ENCODE measurements at places on chromosomes 1 and 21. TPM values are rescaled to one million over a fixed set of nuclear protein-coding genes. Genes with fewer than 3 reads are reported as not detected.

- DNase-seq, result no peak
Observed at GRCh38 chr1:79745929-79746328, 739.4 kb upstream of the ADGRL4 start.

DNA sequence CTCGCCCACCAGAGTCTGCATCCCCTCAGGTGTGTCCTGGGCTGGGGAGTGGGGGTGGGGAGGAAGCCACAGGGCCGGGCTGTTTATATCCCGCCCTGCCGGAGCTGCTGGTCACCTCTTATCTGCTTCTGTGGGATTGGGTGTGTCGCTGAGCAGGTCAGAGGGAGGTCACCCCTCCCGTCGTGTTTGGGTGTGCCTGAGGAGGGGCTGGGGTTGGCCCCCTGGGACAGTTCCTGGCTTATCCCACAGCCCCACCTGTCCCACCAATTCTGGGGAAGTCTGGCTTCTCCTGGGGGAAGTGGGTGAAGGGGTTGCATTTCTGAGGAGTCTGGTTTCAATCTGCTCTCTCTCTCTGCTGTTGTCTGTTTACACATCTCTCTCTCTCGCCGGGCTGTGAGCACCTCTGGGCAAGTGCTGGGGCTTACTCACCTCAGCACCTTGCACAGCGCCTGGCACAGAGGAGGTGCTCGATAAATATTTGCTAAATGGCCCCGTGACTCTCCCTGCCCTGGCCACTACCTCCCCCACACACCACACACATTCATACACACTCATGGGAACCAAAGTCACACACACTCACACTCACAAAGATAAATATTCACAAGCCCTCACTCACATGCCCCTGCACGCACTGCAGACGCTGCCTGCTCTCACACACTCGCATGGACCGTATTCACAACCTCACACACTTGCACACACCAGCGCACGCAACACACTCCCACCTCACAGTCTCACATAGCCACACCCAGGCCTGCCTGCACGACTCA is 8.3 kb downstream of the ELF3 start:
- DNase-seq, result no peak

DNA sequence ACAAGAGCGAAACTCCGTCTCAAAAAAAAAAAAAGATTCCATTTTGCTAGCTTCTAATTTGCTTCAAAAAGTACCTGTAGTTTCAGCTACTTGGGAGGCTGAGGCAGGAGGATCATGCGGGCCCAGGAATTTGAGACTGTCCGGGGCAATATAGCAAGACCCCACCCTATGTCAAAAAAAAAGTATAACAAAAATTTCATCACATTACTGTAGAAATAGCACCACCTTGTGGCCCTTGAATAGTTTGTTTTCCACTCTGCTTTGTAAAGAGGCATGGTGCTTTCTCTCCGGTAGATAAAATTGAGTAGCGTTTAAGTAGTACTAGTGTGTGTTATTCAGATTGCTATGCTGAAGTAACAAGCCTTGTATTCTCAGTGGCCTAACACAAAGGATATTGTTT is 18.2 kb upstream of the MSTO1 start:
- DNase-seq, result no peak

The PSEN2 gene
- 16.8 TPM for polyA plus RNA-seq

DNA sequence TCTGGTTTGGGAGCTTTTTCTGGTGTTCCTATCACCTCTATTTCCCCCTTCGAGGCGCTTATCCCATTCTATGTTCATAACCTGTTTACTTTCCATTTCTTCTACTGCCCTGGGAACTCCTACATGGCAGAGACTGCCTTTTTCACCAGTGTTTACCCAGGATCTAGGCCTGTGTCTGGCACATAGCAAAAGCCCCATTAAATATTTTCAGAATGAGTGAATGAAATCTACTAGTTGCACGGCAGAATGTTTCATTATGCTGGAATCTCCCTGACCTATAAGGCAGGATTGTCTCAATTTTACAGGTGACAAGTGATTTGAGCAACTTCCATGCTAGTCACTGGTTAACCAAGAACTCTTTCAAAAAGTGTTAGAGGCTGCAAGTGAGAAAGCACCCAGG is 70.1 kb downstream of the PGM1 start:
- no peak for DNase-seq

DNA sequence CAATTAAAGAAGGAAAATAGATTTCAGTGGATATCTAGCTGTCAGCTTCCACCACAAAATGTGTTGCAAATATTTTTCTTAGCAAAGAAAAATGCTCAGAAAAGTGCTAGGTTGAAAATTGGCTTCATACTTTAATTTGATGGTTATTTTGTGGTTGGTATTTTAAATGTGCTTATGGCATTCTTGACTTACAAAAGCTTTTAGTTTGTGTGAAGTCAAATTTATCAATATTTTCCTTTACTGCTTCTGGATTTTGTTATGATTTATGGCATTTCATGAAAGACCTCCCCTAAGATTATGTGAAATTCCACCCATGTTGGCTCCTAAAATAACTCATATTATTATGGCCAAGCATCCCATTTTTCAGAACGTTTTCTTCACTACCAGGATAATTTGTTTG is 51.5 kb downstream of the PSMG1 start:
- no peak for DNase-seq

- no peak for DNase-seq
Observed at GRCh38 chr1:47190857-47191256, 1.0 kb upstream of the PDZK1IP1 start.

The KCNK1 gene
- 6.8 TPM for polyA plus RNA-seq

GRCh38 chr21:41802684-41803083 is 35.8 kb upstream of the RIPK4 start:
- no peak for DNase-seq

GRCh38 chr1:160837558-160838205 is 25.0 kb downstream of the CD244 start:
- DNase-seq, result no peak

DNA sequence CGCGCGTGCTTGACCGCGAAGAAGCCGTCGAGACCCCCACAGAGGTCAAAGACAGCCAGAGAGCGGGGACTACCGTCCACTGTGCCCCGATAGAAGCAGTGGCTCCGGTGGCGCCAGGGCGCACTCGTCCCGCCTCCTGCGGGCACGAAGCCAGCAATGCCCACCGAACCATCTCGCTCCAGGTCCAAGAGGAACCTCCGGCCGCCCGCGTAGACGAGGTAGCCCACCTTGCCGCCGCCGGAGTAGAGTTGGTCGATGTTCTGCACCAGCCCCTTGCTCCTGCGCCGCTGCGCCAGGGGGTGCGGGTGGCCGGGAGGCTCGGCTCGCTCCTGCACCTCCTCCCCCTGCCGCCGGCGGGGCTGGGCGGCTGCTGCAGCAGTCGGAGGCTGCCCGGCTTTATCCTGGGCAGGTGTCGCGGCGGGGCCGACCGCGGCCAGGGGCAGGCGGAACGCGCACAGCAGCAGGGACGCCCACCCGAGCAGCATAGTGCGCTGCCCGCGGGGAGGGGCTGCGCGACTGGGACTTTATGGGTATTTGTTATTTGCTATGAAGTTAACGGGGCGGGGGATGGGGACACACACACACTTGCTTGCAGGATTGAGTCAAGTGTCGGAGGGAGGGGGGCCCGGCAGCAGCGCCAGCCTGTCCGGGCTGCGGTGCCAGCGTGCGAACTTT is 844 bp downstream of the ADAMTS5 start:
- DNase-seq, result no peak

DNA sequence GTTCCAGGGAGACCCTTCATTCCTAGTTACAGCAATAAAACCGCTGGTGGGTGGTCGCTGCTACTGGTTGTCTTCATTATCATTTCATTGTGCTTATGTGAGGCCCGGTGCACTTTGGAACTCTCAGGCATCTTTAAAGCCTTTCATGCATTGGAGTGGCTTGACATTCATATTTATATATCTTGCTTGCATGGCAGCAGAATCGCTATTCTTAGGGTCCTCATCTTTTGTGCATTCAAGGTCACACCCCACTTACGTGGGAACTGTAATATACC is 110.1 kb downstream of the ZBTB18 start:
- no peak for DNase-seq

DNA sequence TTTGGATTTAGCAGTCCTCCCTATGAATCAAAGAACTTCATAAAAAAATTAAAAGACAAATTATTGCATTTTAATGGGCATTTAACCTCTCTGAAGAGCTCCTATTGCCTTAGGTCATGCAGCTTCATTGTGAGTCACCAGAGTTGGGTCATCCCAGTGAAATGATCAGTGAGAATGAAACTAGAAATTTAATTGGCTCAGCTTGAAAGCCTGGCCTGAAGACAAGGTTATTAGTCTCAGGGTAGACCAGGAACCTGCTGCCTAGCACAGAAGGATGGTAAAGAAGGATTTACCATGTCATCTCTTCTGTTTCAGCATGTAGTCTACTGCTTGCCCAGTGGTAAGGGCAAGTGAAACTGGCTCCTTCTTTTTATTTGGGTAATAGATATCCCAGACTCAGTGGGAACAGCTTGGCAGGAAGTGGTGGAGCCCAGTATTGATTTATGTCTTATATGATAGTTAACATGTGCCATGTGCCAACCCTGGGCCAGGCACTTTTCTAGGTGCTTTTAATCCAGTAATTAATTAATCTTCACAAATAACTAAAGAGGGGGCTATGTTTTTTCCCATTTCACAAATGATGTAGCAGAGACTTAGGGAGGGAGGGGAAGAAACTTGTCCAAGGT is 23.6 kb downstream of the LAMC2 start:
- no peak for DNase-seq

DNA sequence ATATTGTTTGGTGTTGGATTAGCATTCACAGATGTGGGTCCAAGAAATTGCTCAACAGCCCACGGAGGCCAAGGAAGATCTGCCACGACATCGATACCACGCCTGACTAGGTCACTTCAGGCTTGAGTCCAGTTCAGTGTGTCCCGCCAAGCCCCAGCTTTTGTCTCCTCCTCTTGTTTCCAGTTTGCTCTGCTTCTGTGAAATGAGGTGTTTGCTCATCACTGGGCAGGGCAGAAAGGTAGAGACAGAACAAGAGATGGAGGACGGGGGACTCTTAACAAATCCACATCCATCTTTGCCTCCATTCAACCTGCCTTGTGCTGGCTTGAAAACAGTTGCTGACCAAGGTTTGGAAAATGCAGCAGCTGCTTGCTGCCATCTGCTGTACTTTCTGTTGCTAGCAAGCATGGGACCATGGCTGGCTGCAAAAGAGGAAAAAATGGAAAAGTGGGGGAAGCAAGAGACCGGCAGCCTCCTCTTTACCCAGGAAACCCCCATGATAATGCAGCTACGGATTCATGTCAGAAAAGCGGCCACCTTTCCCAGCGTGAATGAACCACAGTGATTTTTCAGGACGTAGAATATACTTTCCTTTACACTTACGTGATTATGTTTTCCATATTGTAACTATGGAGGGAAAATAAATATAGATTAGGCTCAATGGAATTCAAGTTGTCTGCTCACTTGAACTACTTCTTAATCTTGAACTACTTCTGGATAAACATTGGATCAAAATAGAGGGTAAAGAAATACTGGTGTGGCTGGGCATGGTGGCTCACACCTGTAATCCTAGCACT is 80.2 kb upstream of the GREM2 start:
- peak; percentile 26 for DNase-seq

The TSPEAR gene
- polyA plus RNA-seq, result 0.67 TPM

DNA sequence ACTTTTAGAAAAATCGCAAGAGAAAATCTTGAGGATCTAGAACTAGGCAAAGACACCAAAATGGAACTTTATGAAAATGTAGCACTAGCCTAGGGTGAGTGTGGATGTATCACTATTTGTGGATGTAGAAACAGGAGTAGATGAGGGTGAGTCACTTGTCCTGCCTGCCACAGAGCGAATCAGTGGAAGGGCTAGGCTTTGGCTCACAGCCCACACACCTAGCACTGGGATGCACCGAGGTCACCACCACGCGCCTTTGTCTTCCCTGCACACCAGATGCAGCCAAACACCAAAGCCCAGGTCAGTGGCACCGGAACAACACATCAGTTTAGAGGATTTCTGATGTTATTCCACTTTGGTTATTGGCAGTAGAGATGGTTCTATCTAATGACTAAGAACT is 38.2 kb downstream of the PKNOX1 start:
- no peak for DNase-seq

GRCh38 chr1:202282596-202283283 is 59.0 kb downstream of the UBE2T start:
- no peak for DNase-seq

DNA sequence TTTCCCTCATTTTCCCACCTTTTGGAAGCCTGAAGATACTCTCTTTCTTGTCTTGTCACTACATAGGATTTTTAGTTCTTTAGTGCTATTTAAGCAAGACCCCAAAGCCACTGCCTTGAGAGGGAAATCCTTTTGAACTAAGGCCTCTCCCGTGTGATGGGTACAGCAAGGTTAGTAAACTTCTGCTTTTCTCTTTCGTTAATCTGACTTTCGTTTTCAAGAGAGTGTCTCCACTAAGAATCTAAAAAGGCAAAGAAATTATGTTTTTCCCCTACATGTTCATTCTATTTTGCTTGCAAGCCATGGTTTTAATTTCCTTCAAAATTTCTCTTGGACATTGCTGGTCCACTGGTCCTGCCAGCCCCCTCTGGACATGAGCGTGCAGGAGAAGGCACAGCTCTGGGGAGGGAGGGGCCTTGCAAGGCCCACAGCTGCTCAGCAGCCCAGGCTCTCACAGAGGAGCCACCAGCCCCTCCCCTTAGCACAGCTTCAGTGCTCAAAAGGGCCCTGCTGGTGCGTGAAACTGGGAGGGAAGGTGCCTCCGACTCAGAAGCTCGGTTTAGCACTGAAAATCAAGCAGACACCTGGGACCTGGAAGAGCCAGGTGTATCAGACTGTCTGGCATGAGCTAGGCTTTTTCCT is 210.9 kb upstream of the GALNT2 start:
- DNase-seq, result no peak

All from right renal cortex interstitium (tissue), 3 donors.